ENCODE measurements at places on chromosomes 3 and 15.

DNA sequence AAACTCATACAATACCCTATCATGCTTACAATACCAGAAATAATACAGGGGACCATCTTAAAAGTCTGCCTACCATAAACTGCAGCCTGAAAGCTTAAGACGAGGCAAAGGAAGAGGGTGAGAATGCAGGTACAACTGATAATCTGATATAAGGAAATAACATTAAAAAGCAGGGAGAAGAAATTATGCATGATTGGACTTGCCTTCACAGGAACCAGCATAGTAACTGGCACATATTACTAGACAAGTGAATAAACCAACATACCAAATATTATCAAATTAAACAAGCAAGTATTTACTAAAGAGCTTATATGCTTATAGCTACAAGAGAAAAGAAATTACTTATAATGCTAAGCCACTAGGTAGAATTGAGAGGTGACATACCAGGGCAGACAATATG, 18.7 kb downstream of the ANKRD28 start:
- DNase-seq = no peak

GRCh38 chr3:60344340-60344739, 906.9 kb downstream of the FHIT start:
- no peak for DNase-seq

DNA sequence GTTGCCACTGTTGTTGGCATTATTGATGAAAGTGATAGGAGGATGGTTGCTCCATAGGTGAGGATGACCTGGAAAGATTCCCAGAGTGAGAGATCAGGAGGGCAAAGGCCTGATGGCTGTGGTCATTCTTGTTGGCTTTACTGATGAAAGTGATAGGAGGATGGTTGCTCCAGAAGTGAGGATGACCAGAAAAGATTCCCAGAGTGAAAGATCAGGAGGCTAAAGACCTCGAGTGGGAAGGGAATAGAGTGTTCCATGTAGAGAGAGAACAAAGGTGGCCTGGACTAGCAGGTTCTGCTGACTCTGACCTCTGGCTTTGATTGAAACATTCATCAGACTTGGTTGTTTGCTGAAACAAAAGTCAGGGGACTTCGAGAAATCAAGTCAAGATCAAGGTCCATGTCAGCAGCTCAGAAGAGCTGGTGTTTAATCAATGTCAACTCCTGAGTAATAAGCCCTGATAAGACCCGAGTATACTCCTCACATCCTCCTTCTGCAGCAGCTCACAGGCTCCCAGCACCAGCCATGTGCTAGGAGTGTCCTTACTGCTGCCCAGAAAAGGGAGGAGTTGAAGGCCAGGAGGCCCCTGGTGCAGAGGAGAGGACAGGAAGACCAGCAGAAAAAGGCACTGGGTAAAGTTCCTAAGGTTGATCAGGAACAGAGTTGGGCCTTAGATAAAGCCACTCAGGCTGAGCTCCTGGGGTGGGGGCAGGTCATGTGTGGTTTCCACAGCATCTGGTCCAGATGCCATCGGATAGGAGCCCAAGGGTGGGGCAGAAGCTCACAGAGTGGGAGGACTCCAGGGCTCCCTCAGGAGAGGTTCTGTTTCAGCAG, 19.9 kb downstream of the CYP8B1 start:
- DNase-seq = no peak

DNA sequence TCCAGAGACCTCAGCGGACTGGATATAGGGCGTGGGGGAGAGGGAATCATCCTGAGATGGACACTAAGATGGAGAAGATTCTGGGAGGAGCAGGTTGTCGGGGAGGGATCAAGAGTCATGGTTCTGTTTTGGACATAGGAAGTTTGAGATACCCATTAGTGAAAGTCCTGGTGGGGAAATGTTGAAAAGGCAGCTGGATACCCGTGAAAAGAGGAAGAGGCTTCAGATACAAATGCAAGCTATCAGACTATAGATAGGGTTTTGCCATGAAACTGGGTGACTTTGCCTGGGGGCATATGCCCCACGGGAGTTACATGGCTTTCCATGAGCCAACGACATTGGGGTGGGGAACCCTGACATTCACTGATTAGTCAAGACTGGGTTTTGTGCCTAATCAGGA, 1.1 kb upstream of the GPR62 start:
- no peak for DNase-seq

- DNase-seq = no peak
Measured at GRCh38 chr15:65931221-65931620, 61.9 kb downstream of the RAB11A start.

- no peak for DNase-seq
Measured at GRCh38 chr3:172323894-172324610, 124.2 kb downstream of the GHSR start.
